ENCODE measurements at places on chromosomes 4 and X.

GRCh38 chr4:39324446-39324845, 41.7 kb downstream of the RFC1 start:
- DNase-seq = no peak

- DNase-seq = no peak
Measured at GRCh38 chr4:15888515-15888914, 50.0 kb downstream of the FGFBP1 start.

- no peak for DNase-seq
Measured at GRCh38 chr4:38803833-38804653, 548 bp downstream of the TLR1 start.

GRCh38 chr4:150874338-150875226, 140.5 kb downstream of the LRBA start:
- DNase-seq = no peak

GRCh38 chr4:71494539-71494938, 155.7 kb downstream of the SLC4A4 start:
- DNase-seq = no peak

- no peak for DNase-seq
Measured at GRCh38 chrX:14676431-14676830, 147.1 kb downstream of the GLRA2 start.

GRCh38 chr4:67103001-67103747, 442.1 kb downstream of the CENPC start:
- no peak for DNase-seq

- DNase-seq = no peak
Measured at GRCh38 chr4:43457866-43458265, 565.4 kb downstream of the GRXCR1 start.

- DNase-seq = no peak
Measured at GRCh38 chrX:63750811-63751210, 34.2 kb downstream of the ARHGEF9 start.

- no peak for DNase-seq
Measured at GRCh38 chrX:15797707-15798106, 7.4 kb downstream of the ZRSR2 start.

DNA sequence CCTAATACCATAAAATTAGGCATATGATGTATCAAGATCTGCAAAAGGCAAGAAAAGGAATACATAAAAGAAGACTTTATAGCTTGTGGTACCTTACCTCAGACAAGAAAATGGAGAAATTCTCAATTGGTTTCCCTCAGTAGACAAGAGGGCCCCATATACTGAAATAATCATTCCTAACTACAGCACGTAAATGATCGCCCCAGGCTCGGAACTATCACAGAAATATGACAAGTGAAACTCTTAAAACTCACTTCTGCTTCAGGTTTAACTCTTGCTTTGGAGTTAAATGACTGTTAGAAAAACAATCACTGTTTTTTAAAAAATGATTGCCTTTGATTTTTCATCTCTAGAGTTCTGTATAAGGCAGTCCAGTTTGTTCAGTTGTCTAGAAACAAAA, 38.6 kb upstream of the NAP1L5 start:
- no peak for DNase-seq

GRCh38 chrX:123691776-123692175, 41.1 kb downstream of the THOC2 start:
- no peak for DNase-seq

GRCh38 chr4:77790146-77790545, 29.0 kb downstream of the CNOT6L start:
- no peak for DNase-seq

DNA sequence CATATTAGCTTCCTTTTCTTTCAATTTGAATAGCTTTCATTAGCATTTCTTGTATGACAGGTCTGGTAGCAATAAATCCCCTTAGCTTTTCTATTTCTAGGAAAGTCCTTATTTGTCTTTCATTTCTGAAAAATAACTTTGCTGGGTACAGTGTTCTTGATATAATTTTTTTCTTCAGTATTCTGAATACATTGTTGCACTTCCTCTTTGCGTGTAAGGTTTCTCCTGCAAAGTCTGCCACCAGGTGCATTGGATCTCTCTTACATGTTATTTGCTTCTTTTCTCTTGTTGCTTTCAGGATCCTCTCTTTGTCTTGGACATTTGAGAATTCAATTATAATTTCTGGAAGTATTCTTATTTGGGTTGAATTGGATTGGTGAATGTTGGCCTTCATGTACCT, 663.7 kb downstream of the GRXCR1 start:
- DNase-seq = no peak

- DNase-seq = no peak
Measured at GRCh38 chr4:64158648-64159326, 250.5 kb downstream of the TECRL start.

DNA sequence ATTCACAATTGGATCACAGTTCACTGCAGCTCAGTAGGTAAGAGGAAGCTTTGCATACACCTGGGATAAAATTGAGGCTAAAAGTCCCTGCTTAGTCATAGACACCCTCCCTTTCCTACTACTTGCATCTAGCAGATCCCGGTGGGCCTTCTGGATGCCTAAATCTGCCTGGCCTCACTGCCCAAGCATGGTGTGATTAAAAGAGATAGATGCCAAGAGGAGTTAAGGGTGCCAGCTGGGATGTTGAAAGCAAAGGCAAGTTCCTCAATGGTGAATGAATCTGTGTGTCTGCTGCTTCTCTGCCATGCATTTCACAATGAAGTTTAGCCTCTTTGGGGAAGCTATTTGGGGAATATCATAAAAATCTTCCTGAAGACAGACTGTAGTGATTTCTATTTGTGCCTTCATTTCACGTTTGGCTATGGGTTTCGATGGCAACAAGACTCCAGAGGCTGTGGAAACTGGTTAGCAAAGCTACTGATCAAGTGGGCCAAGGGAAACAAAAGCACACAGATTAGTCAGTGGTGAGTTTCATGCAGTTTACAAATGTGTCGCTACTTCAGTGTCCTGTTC, 534.0 kb downstream of the ANKRD50 start:
- DNase-seq = no peak

DNA sequence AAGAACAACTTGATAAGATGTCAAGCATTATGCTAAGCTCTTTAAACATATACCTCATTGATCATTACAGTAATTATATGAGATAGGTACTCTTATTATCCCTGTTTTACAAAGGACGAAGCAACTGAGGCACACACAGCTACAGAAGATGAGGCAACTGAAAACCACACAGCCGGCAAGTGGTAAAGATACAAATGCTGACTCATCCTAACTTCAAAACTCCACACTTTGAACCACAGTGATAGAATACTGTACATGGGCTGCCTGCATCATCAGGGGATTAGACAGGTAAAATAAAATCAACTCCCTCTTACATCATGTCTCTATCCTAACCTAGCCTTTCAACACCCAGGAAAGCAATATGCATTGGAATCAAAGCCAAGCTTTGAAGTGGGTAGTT, 47.8 kb downstream of the LHFPL1 start:
- no peak for DNase-seq

DNA sequence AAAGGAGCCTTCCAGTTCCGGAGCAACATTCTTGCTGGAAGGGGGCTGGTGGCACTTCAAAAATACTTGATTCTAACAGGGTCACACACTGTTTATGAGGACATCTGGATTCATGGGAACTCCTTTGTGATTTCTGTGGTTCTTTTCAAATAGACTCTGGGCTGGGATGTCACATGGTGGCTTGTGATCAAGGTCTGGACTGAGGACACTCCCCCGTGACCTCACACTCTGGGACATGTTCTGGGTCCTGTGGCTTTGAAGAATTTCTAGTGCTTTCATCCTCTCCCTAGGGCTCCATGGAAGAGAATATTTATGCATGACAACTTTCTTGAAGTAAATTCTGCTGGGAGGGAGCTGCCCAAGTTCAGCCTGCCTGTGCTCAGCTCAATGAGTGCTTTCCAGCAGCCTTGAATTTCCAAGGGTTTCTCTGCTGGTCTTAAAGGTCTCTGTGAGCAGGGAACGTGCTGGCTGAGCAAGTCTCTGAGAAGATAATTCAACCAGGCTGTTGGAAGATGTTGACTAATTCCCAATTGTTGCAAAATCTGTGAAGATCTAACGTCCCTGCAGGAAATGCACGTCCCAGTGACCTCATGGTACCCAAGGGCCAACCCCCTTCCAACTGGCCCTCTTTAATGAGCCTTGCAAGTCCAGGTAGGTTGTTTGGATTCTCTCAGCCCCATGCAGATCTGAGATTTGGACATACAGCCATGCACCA, 36.3 kb downstream of the GPR143 start:
- no peak for DNase-seq

DNA sequence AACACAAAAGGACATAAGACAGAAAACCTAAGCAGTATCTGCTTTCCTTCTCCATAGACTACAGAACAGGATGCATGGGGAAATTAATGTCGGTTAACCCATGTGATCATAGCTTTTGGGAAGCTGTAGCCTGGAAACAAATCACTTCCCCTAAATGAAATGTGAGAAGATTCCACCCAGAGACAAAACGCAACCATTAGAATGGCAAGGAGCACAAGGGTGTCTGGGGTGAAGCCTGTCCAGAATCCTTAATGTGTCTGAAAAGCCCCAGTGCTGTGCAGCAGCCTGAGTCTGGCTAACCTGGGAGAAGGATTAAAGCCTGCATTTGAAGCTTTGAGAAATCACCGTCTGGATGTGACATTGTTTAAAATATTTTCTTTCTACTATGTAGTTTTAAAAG, 213.3 kb downstream of the ANKRD50 start:
- DNase-seq = no peak

DNA sequence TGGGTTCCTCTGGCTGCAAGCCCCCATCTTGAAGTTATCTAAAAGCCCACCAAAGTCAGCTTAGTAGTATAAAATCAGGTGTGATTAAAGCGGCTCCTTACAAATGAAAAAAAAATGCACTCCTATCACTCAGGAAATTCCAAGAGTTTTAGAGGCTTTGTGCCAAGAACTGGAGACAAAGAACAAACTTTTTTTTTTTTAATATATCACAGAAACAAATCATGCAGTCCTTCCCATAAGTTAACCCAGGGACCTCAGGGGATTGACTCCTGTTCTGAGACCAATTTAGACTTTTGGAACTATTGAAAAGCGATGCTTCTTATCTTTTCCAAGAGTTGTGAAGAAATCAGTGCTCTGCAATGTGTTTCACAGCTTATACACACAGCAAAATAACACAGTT, 53.6 kb downstream of the HHIP start:
- DNase-seq = no peak

- no peak for DNase-seq
Measured at GRCh38 chr4:93384887-93385286, 443.7 kb upstream of the ATOH1 start.

DNA sequence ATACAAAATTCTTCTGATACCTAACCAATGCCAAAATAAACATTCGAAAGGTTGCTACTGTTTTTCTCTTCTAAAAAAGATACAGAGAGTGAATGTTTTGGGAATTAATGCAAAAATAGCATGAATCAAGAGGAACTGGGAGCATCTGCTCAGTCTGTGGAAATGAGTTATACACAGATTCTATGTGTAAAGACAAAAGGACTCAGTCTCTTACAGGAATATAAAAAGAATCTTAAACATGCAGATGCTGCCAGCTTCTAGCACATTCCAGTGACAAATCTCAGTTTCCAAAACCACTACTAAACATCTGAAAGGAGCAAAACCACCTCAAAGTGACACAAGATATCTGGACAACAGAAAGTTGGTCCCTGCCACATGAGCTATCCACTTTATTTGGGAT, 55.0 kb downstream of the PAPSS1 start:
- DNase-seq = no peak

- DNase-seq = no peak
Measured at GRCh38 chrX:128622296-128622695, 570.1 kb upstream of the ACTRT1 start.

- DNase-seq = no peak
Measured at GRCh38 chrX:106692425-106693065, 34.0 kb upstream of the RNF128 start.

DNA sequence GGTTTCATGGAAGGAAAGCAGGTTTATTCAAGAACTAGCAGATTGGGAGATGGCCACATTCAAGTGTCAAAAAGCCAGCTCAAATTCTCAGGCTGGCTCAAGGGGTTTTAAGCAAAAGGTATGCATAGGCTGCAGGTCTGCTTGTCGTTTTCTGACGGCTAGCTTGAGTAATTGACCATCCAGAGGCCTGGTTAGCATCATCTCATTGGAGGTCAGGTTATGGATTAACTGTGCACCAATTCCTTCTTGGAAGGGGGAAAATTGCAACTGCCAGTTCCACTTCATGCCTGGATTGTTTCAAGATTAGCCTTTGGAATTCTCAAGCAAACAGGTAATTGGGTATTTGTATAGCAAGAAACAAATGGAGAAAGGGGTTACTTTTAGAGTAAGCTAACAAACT, 62.1 kb downstream of the FUNDC1 start:
- no peak for DNase-seq

- no peak for DNase-seq
Measured at GRCh38 chrX:136271300-136271699, 20.1 kb upstream of the MAP7D3 start.

DNA sequence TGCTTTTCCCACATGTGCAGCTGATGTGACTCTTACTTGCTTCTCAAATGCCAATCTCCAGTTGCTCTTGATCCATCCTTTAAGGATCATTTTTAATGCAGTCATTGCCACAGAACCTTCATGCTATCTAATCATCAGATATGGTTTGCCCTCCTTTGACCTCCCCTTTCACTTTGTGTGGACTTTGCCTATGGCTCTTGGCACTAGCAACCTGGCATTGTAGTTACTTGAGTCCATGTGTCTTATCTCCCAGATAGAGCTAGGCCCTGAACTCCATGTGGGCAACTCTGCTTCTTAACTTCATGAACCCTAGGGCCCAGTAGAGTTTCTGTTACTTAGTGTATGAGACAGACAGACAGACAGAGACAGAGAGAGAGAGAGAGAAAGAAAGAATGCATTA, 41.6 kb downstream of the MTM1 start:
- DNase-seq = no peak

- no peak for DNase-seq
Measured at GRCh38 chr4:142264961-142265360, 581.1 kb downstream of the INPP4B start.

GRCh38 chr4:32003548-32003947, 1283.4 kb downstream of the PCDH7 start:
- no peak for DNase-seq

GRCh38 chr4:16158504-16158852, 67.8 kb downstream of the TAPT1 start:
- DNase-seq = no peak

- DNase-seq = no peak
Measured at GRCh38 chrX:24542756-24543155, 77.7 kb downstream of the PDK3 start.

- DNase-seq = peak; percentile 7
Measured at GRCh38 chr4:113540859-113541258, 220.7 kb downstream of the CAMK2D start.

- no peak for DNase-seq
Measured at GRCh38 chr4:184423003-184423686, 51.2 kb downstream of the IRF2 start.

GRCh38 chrX:135024526-135024925, 2.2 kb upstream of the RTL8B start:
- DNase-seq = no peak

GRCh38 chr4:11529625-11530201, 101.0 kb upstream of the HS3ST1 start:
- DNase-seq = no peak

GRCh38 chr4:73142995-73143547, 73.6 kb upstream of the COX18 start:
- DNase-seq = no peak
